A549 treated with AZD2906 at 1 μM for 4 hours (cell line): ENCODE measurements at places on chromosomes 5 and 9. TPM values are rescaled to one million over a fixed set of nuclear protein-coding genes. Genes with fewer than 3 reads are reported as not detected.

Gene SARDH
- 0.02 to 0.34 TPM (median 0.08 TPM) in 5 replicates for total RNA-seq

Gene EPB41L4A
- 2.5 to 3.4 TPM (median 3.3 TPM) in 5 replicates for total RNA-seq

Gene PCDHB1
- total RNA-seq: not detected in 5 replicates

Gene RXRA
- total RNA-seq: 27.7 to 38.0 TPM (median 32.3 TPM) in 5 replicates

Gene PCDHB8
- total RNA-seq: 0.24 to 0.28 TPM (median 0.26 TPM) in 5 replicates

Gene NUTM2G
- total RNA-seq: not detected in 5 replicates

Gene PRDM9
- 0.02 TPM in 1 of 5 replicates, not detected in the others for total RNA-seq

Gene PCDHGA8
- total RNA-seq: 0.02 to 0.03 TPM (median 0.02 TPM) in 4 of 5 replicates, not detected in the other

Gene CDC25C
- 8.7 to 12.0 TPM (median 9.2 TPM) in 5 replicates for total RNA-seq

Gene OBP2B
- total RNA-seq: not detected in 5 replicates

Gene STC2
- total RNA-seq: 33.4 to 49.1 TPM (median 35.8 TPM) in 5 replicates

Gene SLC6A18
- total RNA-seq: 0.24 TPM in 1 of 5 replicates, not detected in the others

Gene PCDHGA4
- total RNA-seq: 0.06 to 0.13 TPM (median 0.11 TPM) in 5 replicates

Gene CDH10
- 0.05 to 0.20 TPM (median 0.08 TPM) in 5 replicates for total RNA-seq

Gene PMPCA
- total RNA-seq: 76.9 to 119 TPM (median 80.6 TPM) in 5 replicates

Gene PCDHGB3
- 0.11 to 0.23 TPM (median 0.14 TPM) in 5 replicates for total RNA-seq

Gene NMUR2
- total RNA-seq: 0.08 to 0.17 TPM (median 0.09 TPM) in 5 replicates

Gene CDKN2B
- not detected in 5 replicates for total RNA-seq

Gene CCL21
- total RNA-seq: not detected in 5 replicates

Gene PCDHA12
- total RNA-seq: 3.0 to 3.2 TPM (median 3.1 TPM) in 5 replicates

Gene PCDHAC2
- 3.2 to 5.7 TPM (median 3.6 TPM) in 5 replicates for total RNA-seq

Gene TBC1D9B
- total RNA-seq: 55.0 to 69.0 TPM (median 63.0 TPM) in 5 replicates

Gene SLC22A5
- total RNA-seq: 56.2 to 59.5 TPM (median 59.0 TPM) in 5 replicates
